Inflammatory macrophage treated with lipopolysaccharide for 4 hours (primary cell): ENCODE measurements at places on chromosomes 1 and 21.

- DNase-seq, result no peak
Observed at GRCh38 chr1:115976921-115977498, 697 bp downstream of the SLC22A15 start.

DNA sequence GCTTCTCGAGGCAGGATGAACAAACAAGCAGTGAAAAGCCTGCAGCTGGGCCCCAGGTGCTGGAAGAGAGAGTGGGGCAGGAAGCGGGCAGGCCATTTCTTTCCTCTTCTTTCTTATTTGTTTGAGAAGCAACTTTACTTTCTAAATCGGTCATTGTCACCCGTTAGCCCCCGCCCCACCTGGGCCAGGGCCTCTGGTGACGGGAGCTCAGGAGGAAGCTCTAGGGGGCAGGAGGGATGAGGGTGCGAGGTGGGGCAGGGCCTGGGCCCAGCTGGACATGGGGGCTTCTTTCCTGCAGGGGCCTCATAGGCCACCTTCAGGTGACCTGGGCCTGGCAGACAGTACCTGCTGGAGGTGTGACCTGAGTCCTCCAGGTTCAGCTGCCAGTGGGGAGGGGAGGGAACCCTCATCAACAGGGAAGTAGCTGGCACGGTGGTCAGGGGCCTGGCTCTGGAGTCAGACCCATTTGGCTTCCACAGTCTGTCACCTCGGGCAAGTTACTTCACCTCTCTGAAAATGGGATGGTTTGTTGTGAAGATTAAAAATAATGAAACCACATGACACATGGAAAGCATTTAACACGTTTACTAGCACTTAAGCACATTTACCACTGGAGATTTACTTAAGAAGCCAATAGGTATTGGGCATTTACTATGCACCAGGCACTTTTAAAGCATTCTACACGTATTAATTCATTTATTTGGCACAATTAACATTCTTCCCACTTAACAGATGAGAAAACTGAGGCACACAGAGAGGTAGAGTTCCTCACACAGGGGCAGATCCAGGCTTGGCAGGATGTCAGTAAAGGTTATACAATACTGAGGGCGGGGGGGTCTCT is 54.1 kb upstream of the ID3 start:
- no peak for DNase-seq

DNA sequence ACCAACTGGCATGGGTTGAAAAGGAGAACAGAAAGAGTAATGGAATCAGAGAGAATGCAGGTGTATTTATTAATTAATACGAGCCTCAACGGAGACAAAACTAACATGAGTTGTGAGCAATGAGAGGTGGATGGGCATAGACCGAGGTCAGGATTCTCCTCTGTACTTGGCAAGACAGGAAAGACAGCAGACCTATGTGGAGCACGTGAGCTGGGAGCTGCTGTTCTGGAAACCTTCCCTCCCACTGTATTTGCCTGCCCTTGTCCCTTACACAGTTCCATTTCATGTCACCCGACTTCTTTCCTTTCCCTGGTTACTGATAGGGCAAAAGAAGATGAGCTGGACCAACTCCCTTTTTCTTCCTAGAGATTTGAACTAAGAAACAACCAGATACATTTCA is 110.9 kb downstream of the MRPS6 start:
- DNase-seq, result no peak

DNA sequence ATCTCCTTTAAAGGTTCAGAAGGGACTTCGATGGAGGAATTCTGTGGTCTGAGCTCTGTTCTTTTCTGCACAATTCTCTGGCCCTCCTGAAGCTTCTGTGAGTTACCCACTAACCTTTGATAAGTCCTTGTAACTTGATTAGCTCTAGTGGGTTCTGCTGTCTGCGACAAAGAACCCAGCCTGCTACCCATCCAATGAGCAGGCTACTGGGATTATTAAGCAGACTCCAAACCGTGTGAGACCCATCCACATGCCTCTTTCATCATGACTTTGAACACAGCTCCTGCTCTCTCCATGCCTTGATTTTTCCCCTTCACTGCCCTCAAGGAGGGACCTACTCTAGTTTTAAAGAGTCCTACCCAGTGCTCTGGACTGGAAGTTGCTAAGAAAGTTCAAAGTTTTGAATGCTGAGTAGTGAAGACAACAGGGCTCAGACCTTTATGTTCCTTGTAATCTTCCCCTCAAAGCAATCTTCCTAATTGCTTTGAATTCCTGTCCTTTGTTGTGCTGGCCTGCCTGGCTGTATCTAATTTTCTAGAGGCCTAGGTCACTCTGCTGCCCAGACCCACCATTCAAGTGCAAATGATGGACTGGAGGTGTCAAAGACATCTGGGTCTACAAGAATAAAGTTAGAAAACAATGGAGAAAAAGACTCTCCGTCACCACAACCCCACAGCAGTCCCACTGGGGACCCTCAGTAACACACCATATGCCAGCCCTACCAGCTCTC is 146.9 kb downstream of the RHOU start:
- no peak for DNase-seq

DNA sequence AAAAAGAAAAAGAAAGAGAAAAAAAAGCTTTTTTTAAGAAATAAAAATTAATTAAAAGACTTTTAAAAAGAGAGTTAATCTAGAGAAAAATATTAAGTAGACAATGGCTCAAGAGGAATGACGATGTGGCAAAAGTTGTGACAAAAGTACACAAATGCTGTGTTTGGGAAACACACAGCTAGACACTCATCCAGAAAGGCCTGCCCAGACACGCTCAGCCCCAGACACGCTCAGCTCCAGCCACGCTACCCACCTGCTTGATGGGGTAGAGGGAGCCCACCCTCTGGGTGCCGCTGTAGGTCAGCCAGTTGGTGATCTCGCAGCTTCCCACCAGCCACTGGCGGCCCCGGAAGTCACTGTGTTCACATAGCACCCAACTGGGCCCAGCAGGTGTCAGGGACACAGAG is 10.2 kb downstream of the CD52 start:
- no peak for DNase-seq

DNA sequence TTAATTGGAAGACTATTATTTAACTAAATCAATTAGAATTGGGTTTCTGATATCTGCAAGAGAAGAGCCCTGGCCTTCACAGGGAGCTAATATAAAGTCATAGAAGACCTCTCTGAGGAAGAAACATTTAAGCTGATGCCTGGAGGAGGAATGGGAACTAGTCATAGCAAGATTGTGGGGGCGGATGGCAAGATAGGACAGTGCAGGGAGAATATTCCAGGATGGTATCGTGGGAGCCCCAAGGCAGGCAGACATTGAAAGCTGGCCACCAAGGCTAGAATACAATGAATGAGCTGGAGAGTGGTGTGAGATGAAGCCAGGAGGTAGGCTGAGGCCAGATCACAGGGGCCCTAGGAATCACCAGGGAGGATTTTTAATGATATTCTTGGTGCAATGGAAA is 20.8 kb upstream of the MYSM1 start:
- DNase-seq, result no peak

DNA sequence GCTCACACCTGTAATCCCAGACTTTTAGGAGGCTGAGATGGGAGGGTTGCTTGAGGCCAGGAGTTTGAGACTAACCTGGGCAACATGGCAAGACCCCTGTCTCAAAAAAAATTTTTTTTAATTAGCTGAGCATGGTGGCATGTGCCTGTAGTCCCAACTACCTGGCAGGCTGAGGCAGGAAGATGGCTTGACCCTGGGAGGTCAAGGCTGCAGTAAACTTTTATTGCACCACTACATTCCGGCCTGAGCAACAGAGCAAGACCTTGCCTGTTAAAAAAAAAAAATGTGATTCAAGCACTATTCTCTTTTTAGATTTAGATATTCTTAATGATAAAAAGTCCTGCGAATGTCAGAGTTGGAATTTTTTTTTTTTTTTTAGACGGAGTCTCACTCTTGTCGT is 102.5 kb upstream of the L1TD1 start:
- DNase-seq, result no peak

- DNase-seq, result peak; percentile 62
Observed at GRCh38 chr1:207866471-207867135, 44.3 kb downstream of the CD34 start.

DNA sequence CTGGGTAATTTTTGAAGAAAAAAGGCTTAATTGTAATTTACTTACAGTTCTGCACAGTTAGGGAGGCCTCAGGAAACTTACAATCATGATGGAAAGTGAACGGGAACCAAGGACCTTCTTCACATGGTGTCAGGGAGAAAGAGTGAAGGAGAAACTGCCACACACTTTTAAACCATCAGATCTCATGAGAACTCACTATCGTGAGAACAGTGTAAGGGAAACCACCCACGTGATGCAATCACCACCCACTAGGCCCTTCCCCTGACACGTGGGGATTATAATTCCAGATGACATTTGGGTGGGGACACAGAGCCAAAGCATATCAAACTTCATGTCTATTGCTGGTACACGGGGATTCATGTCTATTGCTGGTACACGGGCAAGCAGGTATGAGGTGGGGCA is 5.3 kb upstream of the SFT2D2 start:
- DNase-seq, result peak; percentile 43

GRCh38 chr21:36706951-36707762 is 8.2 kb downstream of the SIM2 start:
- DNase-seq, result no peak

DNA sequence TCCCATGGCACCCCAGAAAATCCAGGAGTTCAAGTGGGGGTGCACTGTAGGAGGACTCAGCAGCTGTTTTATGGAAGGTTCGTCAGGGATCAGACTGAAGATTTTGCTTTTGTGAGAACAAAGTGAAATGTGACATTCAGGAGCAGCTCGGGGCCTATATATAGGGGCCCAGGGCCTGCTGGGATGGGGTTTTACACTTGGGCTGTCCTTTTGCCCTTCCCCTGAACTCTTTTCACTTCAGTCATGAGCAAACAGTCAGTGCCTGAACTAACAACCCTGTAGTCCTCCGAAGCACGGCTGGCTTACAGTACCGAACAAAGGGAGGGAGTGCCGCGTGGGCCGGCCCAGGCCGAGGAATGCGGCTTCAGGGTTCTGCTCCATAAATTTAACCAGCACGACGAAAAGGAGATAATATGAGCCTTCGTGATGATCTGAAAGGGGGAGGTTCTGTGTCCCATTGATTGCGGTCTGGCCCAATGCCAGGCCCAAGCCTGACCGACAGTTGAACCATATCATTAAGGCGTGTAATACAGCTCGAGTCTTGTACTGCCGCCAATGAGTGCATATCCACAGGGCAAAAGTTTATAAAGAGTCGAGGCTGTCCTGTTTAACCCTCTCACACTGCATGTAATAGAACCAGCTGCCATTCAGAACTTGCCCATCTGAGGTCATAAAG is 139.9 kb downstream of the DHRS3 start:
- no peak for DNase-seq

DNA sequence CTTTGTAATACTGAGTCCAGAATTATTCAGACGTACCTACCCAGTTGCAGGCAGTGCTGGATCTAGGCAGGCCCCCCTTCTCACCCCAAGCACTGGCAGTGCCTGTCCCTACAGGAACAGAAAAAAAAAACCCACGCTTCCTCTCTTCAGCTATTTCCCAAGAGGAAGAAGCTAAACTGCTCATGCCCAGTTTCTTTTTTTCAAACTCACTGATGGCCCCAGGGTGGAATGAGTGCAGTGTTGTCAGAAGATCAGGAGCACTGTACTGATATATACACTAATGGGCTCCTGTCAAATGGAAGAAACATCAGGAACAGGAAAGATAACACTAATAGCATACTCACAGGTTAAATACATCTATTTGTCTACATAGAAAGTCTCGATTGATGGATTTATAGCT is 28.2 kb upstream of the DOCK7 start:
- peak; percentile 82 for DNase-seq

DNA sequence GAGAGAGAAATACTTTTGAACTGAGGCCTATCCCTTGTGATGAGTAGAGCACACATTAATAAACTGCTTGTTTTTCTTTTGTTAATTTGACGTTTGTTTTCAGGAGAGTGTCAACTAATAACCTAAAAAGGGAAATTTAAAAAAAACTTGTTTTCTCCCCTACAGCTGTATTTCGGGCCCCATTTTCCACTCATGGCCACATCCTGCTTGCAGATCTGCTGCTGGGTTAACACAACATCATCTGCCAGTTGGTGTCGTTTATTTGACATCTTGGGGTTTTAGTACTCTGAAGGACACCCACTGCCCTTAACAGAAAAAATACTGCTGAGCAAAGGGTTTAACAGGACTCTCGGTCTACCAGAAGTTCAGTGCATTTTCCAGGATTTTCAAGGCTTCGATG is 848 bp upstream of the PYHIN1 start:
- DNase-seq, result no peak

GRCh38 chr1:26909951-26910342 is 3.8 kb downstream of the NR0B2 start:
- DNase-seq, result no peak

DNA sequence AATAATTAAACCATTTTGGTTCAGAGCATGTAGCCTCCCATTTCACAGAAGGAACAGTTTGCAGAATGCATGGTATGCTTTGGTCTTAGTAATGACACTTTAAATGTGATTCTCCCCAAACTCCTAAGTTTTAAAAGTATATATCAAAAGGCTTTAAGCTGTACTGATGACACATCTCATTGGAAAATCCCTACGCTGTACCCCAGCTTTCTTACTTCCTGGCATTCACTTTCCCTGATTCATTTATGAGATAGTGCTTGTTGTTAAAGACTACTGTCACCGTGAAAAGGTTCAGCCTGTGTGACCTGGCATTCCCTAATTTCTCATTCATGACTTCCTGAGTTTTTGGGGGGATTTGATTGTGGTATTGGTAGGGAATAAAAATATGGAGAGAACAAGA is 53.4 kb downstream of the MPZL1 start:
- peak; percentile 45 for DNase-seq

DNA sequence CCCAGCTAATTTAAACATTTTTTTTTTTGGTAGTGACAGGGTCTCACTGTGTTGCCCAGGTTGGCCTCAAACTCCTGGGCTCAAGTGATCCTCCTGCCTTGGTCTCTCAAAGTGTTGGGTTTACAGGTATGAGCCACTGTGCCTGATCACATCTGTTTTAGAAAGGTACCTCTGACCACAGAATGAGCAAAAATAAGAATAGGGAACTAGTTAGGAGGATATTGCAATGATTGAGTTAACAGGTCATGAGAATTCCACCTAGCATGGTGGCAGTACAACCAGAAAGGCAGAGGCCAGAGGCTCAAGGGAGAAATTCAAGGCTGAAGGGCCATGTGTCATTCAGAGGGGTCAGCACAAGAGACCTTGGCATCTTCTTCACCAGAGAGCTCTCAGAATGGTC is 49.6 kb downstream of the ELAPOR1 start:
- DNase-seq, result peak; percentile 30
